Cardiac septum (tissue), 1 donor: ENCODE measurements at places on chromosomes 1 and 21.

DNA sequence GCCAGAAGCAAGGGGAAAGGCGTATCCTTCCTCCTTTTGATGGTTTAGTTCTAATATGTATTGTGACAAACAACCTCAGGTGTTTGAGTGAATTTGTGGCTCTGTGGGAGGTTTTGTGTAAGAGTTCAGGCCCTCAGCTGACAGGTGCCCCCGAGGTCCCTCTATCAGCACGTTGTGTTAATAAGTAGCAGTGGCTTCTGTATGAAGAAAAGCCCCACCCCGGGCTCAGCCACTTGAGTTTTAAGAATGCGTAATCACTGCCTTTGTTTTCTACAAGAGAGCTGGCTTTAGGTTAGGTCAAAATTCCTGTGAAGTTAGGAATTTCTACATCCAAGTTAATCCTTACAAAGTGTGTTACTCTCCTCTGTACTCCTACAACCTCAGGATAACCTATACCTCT lies 92.4 kb upstream of the PGBD5 start:
- no peak for DNase-seq

GRCh38 chr1:224432146-224432545 lies 2.5 kb downstream of the WDR26 start:
- no peak for DNase-seq

GRCh38 chr1:64759968-64760367 lies 15.1 kb downstream of the RAVER2 start:
- DNase-seq, result no peak

GRCh38 chr1:35807614-35808449 lies at the start of gene AGO4:
TSS of gene AGO4 (plus strand) at chr1:35808016. CDS start at chr1:35808417, 401 bp downstream.
- DNase-seq, result peak; percentile 85

GRCh38 chr1:46543382-46543760 lies 8.1 kb downstream of the KNCN start:
- DNase-seq, result no peak

GRCh38 chr1:11770011-11770410 lies 8.0 kb downstream of the C1orf167 start:
- no peak for DNase-seq

DNA sequence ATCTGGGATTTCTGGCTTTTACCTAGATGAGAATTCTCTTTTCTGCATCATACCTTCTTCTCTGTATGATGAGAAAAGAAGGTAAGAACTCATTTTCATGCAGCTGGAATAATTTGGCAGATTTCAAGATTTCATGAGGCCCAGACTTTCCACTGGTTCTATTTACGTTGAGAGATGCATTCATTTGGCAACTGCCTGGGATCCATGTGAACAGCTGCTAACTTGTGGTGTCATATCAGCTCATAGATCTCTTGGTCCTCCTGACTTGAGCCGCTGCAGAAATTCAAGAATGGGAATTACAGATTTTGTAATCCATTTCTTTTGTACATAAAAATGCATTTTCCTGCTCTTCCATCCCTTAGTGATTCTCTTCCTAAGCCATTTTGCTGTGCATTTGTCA lies 17.1 kb upstream of the C1orf87 start:
- no peak for DNase-seq

DNA sequence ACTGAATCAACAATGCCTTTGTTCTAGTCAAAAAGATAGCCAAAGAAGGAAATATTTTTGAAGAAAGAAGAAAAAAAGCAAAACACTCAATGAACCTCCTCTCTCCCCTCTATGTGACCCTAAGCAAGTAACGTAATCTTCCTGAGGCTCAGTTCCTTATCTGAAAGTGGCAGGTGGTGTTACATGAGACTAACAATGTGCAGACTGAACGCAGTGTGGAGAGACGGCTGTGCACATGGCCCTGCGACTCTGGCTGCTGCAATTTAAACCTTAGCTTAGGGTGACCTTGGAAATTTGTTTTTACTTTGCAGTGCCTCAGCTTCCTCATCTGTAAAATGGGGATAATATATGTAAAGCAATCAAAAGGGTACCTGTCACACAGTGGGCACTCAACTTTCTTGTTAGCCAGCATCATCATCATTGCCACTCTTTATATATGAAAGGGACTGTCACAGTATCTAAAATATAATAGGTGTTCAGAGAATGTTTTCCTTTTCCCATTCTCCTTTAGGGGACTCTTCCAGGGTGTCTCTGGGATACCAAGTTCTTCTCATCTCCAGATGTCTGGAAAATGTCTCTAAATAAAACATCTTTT lies 100.1 kb upstream of the JUN start:
- no peak for DNase-seq
